Activated CD4-positive, CD25-positive, alpha-beta regulatory T cell treated with anti-CD3 and anti-CD28 coated beads, Interleukin-2, amount 50 U/mL, for 24 hours (primary cell): ENCODE measurements at places on chromosomes 7 and 10.
A peak's percentile ranks its signal among the peaks of the same experiment; 100 is the strongest.

DNA sequence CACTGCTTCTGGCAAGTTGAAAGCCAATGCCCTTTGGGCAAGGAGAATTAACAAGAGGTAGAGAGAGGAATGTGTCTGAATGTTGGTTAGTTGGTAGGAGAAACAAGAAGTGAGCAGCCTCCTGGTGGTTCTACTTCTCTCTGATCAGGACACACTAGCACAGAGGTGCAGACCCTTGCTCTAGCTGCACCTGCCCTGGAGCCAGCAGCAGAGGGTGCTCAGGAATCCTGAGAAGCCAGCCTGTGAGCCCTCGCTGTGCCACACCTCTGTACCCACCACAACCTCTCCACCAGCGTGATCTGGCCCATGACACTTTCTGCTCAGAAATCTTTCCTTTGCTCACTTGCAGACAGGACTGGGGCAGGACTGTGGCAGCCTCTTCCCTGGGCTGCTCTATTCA lies 364.7 kb downstream of the RPS24 start:
- no peak for ATAC-seq

DNA sequence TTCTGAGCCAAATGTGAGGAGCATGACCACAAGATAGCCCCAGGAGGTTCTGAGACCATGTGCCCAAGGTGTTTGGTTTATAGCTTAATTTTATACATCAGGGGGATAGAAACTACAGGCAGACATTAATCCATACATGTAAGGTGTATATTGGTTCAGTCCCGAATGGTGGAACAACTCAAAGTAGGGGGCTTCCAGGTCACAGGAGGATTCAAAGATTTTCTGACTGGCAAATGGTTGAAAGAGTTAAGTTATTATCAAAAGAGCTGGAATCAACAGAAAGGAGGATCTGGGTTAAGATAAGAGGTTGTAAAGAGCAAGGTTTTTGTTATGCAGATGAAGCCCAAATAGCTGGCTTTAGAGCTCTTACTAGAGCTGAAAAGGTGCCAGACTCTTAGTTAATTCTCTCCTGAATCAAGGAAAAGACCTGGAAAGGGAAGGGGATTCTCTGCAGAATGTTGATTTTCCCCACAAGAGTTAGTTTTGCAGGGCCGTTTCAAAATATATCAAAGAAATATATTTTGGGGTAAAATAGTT lies 640.0 kb downstream of the IPMK start:
- no peak for ATAC-seq

- no peak for ATAC-seq
These were observed 74.0 kb downstream of the SEPTIN7 start for GRCh38 chr7:35874886-35875285.

DNA sequence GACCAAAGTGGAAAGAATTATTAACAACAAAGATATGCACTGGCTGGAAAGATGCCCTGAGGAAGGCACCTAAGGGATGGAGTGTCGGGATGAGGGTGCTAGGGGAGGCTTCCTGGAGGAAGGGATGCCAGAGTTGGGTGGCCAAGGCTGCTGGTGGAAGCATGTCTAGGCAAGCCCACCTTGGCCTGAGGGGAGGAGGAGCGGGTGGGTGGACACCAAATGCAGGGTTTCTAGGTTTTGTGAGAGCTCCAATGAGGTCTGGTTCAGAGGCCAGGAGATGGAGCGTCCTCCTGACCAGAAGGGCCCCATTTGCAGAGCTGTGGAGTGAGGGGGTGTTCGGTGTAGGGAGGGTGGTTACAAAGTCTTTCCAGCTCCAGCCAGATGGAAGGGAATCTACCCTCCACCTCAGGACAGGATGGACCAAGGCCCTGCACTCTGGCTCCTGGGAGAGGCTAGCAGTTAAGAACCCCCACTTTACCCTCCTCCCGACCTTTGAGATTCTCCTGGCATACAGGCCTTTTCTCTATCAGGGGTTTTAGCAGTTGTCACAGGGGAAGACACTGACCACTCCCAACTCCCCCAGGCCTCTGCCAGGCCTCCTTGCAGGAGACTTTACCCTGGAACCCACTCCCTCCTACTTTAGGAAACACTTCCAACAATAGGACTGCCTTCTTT lies 3.0 kb upstream of the DDIT4 start:
- ATAC-seq, result no peak

DNA sequence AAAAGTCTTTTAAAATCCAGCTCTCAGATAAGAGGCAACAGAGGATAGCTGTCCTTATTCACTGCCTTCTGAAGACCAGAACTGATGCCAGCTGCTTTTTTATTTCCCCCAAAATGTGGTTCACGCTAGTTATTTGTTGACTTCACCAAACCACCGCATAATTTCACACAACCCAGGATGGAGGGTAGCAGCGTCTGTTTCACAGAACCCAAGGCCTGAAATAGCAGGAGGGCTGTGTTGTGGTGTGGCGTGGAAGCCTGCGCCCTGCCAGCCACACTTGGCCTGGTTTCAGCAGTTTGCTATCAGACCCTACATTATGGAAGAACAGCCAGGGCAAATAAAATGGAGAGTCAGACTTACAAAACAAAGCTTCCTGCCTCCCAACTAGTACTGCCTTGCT lies 155.4 kb downstream of the DYNC1I1 start:
- ATAC-seq, result no peak

DNA sequence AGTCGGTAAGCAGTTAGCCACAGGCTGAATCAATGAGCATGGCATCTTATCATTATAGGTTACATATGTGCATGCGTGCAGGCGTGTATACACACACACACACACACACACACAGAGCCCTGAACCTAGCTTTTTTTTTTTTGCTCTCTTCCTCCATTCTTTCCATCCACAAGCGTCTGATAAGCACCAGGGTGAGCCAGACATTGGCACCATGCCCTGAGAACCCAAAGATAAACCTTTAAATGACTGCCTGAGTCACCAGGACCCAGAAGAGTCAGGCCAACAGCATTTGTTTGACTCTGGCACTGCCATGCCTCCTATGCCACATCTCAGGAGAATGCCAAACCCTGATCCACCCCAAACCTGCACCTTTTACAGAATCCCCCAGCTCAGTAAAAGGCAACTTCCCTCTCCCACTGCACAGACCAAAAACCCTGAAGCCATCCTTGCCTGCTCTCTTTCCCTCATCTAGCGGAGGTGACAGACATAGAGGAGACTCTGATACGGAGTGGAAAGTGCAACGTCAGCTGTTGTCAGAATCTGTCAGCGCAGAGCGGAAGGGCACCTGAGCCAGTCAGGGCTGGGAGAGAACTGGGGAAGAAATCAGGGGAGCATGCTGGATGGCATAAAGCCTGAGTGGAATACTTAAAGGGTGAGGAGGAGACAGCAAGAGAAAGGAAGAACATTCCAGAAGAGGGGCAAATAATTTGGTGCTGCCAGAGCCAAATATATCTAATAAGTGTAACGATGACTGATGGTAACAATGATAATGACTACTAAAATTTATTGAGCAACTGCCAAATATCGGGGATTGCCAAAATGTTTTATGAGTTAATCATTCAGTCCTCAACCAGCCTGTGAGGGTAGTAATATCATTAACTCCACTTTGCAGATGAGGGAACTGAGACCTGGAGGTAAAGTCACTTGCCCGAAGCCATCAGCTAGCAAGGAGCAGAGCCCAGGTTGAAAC lies 3.2 kb downstream of the PARP12 start:
- peak; percentile 25 for ATAC-seq

DNA sequence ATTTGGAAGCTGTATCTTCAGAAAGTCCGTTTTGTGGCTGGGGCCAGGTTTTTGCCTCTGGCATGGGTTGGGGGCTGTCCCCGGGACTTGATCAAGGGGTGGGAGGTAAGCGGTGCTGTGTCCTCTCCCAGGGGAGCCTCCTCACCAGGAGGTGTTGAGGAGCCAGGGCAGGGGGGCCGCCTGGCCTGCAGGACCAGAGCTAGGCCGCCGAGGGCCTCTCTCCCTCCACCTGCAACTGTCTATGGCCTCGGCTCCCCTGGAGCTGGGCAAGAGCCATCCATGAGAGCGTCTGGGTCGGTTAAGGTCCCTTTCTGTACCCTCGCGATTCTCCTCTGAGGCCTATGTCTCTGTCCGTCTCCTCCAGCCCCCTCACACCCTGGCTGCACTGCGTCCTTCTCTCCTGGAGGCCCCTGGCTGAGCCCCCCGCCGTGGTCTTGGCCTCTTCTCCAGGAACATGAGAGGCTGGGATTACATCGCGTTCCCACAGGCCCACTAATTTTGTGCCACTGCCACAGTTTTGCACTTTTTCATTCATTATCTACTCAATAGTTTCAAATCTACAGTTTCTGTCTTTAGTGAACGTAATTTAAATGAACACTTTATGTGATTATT lies 20.6 kb downstream of the CALML5 start:
- no peak for ATAC-seq

- no peak for ATAC-seq
These were observed 5.8 kb downstream of the SVIL start for GRCh38 chr10:29628912-29629526.

DNA sequence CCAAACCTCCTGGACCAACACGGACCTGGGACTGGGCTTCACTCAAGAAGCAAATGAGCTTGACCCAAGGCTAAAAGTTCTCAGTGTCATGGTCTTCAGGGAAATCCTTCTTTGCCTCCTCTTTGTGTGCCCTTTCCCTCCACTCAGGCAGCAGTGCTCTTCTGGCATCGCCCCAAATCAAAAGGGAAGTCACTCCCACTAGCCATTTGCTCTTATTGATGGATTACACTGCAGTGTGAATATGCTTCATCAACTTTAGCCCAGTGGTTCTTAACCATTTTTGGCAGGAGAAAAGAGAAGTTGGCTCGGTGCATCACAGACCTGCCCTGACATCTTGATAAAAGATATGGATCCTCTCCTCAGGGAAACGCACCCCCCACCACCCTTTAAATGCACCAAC lies 19.2 kb upstream of the IKZF1 start:
- ATAC-seq, result no peak

DNA sequence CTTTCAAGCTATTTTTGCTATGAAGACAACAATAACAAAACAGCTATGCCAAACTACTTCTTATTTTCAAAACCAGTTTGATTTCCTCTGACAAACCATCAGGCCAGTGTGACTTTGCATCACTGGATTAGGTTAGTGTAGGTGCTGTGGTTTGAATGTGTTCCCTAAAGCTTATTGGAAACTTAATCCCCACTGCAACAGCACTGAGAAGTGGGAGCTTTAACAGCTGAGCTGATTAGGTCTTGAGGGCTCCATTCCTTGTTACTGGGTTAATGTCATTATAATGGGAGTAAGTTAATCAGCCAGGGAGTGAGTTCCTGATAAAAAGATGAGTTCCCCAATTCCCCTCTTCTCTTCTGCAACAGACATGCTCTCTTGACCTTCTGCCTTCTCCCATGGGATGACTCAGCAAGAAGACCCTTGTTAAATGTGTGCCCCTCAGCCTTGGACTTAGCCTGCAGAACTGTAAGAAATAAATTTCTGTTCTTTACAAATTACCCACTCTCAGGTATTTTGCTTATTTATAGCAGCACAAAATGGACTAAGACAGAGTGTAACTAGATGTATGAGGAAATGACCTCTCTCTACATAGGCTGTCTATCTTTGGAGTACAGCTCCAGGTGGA lies 186.8 kb downstream of the CTTNBP2 start:
- ATAC-seq, result no peak

GRCh38 chr7:145293754-145294153 lies 457.9 kb upstream of the TPK1 start:
- ATAC-seq, result no peak

GRCh38 chr7:49520951-49521350 lies 252.5 kb upstream of the VWC2 start:
- no peak for ATAC-seq

DNA sequence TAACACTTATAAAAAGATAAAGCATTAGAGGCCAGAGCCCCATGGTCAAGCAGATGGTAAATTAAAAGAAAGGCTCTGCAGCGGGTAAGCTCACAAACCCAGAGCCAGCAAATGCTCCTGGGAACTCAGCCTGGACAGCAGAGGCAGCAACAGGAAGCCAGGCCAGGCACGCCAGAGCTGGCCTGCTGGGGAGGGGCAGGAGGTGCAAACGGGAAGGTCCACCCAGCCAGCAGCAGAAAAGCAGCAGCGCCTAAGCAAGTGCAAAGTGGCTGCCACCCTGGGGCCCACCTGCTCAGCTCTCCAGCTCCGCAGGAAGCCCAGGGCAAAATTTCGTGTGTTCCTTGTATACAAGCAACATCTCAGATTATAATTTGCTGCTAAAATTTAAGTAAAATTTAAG lies 82.7 kb upstream of the GPR22 start:
- ATAC-seq, result no peak
